NCI-H510A (cell line): ENCODE measurements at places on chromosomes 7 and 10.

- DNase-seq = no peak
Observed at GRCh38 chr10:45461034-45461433, 87.0 kb downstream of the ALOX5 start.

- DNase-seq = no peak
Observed at GRCh38 chr10:106707657-106708056, 456.8 kb downstream of the SORCS1 start.

GRCh38 chr7:148963583-148964482, 64.5 kb downstream of the PDIA4 start:
- no peak for DNase-seq

DNA sequence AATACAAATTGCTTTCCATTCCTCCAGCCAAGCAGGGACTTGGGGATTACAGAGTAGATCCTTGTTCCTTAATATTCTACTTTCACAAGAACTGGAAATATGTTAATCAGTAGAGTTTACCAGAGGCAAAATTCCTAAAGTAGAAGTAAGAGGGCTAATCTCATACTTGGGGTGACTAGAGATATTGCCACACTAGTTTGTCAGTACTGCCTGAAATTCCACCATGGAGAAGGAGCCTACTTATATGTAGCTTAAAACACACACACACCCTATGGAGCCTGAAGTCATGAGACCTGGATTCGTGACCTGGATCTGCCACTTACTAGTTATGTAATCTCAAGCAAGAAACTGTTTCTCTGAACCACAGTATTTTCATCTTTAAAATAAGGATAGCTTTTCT, 33.9 kb downstream of the STRIP2 start:
- DNase-seq = no peak

- no peak for DNase-seq
Observed at GRCh38 chr7:6438427-6438826, 9.3 kb downstream of the DAGLB start.

- DNase-seq = no peak
Observed at GRCh38 chr7:81162234-81162633, 243.4 kb upstream of the SEMA3C start.
